ENCODE measurements at places on chromosomes 7 and 10.

GRCh38 chr7:123657304-123657685 lies 1.6 kb downstream of the LMOD2 start:
- no peak for DNase-seq

- DNase-seq, result no peak
These were observed 136.3 kb downstream of the DPY19L1 start for GRCh38 chr7:34900891-34901513.

GRCh38 chr10:97020452-97021400 lies 165.0 kb downstream of the SLIT1 start:
- no peak for DNase-seq

DNA sequence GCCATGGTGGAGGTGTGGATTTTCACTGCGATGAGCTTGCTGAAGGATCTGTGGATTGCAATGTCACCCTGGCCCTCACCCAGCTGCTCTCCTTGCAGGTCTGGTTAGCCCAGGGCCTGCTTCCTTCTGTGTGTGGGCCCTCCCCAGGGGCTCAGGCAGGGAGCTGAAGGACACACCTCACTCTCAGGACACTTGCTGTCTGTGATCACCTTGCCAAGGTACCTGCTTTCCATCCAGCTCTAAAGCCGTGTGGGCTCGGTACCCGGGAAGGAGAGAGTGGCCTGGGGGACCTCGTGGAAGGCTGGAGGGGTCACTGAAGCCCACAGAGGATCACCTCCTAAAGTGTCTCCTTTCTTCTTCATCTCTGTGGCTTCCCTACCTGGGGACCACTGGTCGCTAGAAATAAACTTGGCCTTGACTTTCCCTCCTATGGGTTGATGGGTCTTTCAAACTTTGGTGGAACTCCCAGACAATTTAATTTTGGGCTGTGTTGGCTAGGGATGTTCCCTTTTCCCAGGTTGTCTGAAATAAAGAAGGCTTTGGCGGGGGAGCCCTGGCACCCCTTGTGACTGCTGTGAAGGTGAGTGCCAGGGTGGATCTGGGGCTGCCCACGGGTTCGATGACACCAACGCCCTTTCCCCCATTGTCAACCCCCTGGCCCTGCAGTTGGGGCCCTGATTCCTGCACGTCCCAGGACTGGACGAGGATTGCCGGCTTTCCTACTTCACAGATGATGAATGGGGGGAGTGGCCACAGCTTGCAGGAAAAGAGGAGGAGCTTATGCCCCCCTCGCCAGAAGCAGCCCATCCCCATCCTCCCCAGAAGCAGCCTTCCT lies 331.0 kb downstream of the ADARB2 start:
- DNase-seq, result no peak

DNA sequence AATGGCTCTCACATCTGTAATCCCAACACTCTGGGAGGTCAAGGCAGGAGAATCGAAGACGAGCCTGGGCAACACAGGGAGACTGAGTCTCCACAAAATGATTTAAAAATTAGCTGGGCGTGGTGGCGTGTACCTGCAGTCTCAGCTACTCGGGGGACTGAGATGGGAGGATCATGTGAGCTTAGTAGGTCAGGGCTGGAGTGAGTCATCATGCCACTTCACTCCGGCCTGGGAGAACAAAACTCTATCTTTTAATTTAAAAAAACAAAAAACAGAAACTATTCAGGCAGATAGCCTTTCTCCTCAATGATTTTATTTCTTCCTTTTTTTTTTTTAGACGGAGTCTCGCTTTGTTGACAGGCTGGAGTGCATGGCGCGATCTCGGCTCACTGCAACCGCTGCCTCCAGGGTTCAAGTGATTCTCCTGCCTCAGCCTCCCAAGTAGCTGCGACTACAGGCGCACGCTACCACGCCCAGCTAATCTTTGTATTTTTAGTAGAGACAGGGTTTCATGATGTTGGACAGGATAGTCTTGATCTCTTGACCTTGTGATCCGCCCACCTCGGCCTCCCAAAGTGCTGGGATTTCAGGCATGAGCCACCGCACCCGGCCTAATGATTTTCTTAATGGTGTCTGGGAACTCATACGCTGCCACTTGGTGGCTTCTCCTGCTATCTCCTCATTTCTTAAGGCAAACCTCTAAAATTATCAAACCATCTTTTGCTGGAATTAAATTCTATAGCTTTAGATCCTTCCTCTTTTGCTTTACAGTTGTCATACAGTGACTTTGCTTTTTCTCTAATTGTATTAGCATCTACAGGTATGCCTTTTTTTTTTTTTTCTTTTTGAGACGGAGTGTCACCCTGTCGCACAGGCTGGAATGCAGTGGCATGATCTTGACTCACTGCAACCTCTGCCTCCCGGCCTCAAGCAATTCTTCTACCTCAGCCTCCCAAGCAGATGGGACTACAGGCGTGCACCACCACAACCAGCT lies 22.9 kb downstream of the SRPK2 start:
- no peak for DNase-seq

GRCh38 chr7:34603711-34604444 lies 54.1 kb upstream of the NPSR1 start:
- DNase-seq, result no peak

DNA sequence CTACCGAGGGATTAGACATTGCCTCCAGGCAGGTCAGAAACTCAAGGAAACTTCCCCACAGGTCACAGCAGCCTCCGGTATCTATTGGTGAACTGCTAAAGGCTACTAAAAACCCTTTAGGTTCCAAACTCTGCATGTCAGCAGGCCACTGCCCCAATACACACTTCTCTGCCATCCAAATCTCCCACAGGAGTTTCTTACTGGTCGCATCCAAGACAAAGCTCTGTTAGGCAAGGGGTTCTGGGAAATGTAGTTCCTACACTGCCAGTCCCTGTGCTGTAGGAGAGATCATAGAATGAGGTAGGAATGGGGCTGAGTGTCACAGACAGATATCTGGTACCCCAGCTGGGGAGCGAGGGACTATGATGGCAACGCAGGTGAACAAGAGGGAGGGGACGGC lies 757.0 kb upstream of the C7orf33 start:
- no peak for DNase-seq

All from stimulated activated CD4-positive, alpha-beta T cell treated with anti-CD3 and anti-CD28 coated beads, Interleukin-15, amount 100 ng/mL, for 1 hour (primary cell).